ENCODE measurements at places on chromosomes 12 and 14.

GRCh38 chr14:89667983-89668382 is 250.9 kb upstream of the FOXN3 start:
- no peak for DNase-seq

DNA sequence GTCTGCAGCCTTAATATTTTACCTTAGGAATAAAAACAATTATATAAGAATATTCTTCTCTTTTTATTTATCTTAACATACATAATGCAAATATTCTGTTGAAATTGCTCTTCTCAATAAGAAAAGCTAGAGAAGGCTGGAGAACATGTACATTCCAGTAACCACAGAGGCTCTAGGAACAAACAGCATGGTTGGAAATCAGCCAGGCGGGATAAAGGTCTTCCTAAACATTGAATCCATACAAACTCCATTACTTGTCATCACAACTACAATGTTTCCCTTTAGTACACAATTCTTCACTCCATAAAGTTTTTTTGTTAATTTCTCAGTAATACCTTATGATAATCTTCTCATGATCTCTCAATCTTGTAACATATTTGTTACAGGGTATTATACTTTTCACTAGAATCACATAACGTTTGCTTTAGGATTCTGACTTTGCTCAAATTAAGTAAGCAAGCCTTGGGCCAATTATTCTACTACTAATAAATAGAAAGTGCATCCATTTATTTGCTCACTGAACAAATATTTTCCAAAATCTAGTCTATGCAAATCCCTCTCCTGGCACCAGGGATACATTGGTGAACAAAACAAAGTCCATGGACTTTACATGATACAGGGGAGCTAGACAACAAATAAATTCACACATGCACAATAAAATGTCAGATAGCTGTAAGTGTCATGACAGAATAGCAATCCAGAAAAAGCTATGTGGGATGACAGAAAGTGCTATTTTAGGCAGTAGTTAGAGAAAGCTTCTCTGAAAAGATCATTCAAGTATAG is 237.5 kb upstream of the TMTC1 start:
- DNase-seq, result no peak

- DNase-seq, result no peak
Measured at GRCh38 chr12:113007166-113007565, 28.8 kb downstream of the OAS2 start.

DNA sequence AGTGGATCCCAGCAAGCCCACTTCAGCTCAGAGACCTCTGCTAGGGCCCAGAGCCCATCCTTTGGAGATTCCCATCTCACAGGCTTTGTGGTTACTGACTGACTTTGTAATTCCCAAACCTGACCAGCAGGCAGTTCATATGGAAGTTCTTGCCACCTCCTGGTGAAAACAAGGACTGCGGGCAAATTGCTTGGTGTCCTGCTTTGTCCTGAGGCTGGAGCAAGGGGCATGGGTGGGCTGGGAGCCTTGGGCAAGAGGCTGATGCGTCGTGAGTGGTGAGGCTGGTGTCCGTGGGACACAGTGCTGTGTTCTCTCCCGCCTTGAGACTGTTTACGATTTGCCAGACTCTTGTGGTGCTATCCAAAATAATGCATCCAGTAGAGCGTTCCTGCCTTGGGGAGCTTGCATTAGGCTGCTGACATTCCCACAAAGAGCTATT is 91.0 kb downstream of the LRRC74A start:
- DNase-seq, result no peak

- DNase-seq, result no peak
Measured at GRCh38 chr12:111777345-111778045, 10.8 kb downstream of the ALDH2 start.

GRCh38 chr12:114266536-114266935 is 139.4 kb downstream of the TBX5 start:
- DNase-seq, result no peak

Data from anterior cingulate cortex (tissue), 58 donors.